ENCODE measurements at places on chromosomes 3 and 15.

- DNase-seq: no peak
Observed at GRCh38 chr15:70704166-70704565, 59.2 kb downstream of the UACA start.

- DNase-seq: no peak
Observed at GRCh38 chr3:26589678-26590077, 32.9 kb upstream of the LRRC3B start.

GRCh38 chr3:163327086-163327485, 1751.2 kb downstream of the SI start:
- DNase-seq: no peak

GRCh38 chr3:179000144-179000543, 71.5 kb downstream of the ZMAT3 start:
- peak; percentile 3 for DNase-seq

GRCh38 chr15:78680431-78681075, 39.5 kb upstream of the CHRNB4 start:
- DNase-seq: no peak

DNA sequence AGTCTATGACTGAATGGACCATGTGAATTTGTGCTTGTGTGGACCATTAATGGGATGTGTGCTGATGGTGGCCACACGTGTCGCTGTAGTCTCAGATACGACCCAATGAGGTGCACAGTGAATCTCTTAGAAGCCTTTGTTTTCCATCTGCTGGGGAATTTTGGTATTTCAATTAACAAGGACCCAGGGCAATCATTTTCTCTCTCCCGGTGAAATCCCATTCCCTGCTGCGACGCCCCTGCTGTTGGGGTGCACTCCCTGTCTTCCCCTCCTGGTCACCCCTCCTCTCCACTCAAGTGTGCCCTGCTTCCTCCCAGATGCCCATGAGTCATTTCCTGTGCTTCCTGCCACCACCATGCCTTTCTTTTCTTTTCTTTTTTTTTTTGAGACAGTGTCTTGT, 32.7 kb downstream of the EBLN2 start:
- peak; percentile 13 for DNase-seq

GRCh38 chr15:73142802-73143762, 90.8 kb downstream of the NEO1 start:
- DNase-seq: no peak

DNA sequence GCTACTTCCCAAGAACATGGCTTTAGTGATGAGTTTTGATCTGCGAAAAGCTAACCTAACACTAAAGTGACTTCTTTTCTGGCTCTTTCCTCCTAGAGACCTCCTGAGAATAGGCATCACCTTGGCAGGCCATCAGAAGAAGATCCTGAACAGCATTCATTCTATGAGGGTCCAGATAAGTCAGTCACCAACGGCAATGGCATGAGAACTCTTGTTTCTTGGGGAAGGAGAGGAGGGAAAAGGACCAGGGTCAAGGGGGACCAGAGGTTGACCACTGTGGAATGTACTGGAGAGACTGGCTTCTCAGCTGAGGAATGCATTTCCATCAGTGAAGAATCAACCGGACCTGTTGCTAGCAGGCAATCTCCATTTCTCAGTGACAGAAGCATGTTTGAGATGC, 463.9 kb downstream of the EPHB1 start:
- no peak for DNase-seq

- peak; percentile 99 for DNase-seq
Observed at GRCh38 chr15:49815950-49816349, 195.1 kb downstream of the DTWD1 start.

- no peak for DNase-seq
Observed at GRCh38 chr3:129106866-129107565, 14.6 kb downstream of the RAB43 start.

- peak; percentile 38 for DNase-seq
Observed at GRCh38 chr15:75452865-75453702, 1.6 kb upstream of the SIN3A start.

- DNase-seq: peak; percentile 81
Observed at GRCh38 chr3:45064512-45065372, 38.6 kb downstream of the CLEC3B start.

GRCh38 chr3:58693940-58694850, 27.6 kb upstream of the FAM3D start:
- DNase-seq: no peak

DNA sequence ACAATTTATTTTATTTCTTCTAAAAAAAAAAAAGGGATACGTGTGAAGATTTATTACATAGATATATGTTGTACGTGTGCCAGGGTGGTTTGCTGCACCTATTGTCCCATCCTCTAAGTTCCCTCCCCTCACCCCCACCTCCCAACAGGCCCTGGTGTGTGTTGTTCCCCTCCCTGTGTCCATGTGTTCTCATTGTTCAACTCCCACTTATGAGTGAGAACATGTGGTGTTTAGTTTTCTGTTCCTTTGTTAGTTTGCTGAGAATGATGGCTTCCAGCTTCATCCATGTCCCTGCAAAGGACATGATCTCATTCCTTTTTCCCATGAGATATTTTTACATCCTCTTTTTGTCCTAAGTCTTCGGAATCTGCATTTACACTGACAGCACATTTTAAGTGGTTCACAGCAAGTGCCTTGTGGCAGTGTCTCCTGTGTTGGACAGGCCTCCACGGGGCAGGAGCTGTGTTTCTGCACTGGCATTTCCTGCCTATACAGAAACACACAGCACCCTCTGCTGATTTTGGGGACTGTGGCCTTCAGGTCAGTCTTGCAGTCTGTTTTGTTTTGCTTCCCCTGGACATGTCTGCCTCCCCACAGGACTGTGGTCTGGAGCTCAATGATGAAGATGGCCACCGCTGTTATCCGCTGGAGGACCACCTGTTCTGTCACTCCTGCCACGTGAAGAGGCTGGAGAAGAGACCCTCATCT, 12.7 kb upstream of the SACM1L start:
- DNase-seq: no peak

DNA sequence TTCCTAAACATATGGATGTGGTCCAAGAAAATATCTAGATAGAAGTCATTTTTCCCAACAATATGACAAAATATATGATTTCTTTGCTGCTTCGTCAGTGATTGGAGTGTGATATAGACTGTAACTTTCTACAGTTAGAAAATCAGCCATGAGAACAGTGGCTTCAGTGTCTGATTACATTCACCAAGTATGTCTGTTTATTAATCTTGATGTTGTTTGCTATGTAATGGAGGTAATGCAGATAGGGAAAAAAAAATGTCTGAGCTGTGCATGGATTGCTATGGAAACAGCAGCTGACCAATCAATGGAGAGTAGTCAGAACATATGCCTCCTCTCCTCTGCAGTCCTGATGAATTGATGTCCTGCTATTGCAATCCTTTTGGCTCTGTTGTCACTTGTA, 72.3 kb upstream of the GAP43 start:
- DNase-seq: no peak

DNA sequence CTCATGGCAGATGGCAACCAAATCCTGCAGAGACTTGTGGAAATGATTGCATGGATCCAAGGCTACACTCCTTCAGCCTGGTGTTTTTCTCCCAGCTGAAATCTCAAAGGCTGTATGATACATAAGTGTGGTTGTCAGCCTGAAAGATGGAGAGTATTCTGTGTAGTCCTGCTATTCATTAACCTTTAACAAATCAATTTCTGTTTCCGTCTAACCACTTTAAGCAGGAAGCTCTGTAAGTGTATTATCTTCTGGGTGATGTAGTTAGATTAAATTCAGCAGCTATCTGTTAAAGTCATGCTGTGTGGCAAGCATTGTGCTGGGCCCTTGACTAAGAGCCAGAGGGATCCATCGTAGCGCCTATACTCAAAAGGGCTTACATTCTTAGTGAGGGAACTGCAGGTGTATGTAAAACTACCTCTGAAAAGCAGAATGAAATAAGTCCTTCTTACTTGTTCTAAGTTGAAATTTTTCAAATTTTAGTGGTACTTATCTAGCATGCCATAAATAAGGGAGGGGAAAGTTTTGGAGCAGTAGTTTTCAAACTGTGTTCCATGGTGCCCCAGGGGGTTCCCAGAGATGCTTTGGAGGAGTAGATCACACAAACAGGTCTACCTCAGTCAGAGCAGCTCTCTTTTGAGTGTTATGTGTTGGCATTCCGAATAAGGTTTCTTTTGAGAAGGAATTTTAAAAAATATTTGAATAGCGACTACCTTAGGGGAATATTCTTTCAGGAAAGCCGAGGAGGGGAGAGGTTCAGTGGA, 28.9 kb downstream of the HACD3 start:
- no peak for DNase-seq

DNA sequence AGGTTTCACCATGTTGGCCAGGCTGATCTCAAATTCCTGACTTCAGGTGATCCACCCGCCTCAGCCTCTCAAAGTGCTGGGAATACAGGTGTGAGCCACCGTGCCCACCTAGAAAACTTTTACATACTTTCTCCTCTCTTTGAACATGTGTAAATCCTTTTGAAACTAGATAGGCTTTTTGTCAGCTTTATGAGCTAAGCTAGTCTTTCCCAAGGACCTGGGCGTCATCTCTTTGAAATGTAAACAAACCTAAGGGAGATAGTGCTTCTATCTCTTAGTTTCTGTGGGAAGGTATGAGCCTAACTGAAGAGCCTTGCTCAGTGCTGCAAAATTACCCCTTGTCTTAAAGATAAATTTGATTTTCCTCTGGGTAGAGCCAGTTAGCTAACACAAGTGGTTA, 4.8 kb downstream of the CX3CR1 start:
- peak; percentile 9 for DNase-seq

DNA sequence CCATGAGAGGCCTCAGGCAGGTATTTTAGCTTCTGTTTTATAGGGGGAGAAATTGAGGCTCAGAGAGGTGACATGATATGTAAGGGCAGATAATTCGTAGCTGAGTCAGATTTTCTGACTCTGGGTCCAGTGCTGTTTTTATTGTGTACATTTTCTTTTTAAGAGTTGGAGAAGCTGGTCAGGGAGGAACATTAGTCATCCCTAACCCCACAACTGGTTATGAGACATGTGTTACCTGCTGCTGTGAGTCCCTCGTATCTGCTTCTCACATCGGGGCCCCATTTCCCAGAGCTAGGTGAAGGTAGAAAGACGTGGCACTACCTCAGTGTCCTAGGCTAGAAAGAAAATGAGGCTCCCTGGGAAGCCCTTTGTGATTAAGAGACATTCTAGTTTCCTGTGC, 28.6 kb downstream of the GALNT15 start:
- DNase-seq: peak; percentile 66

- no peak for DNase-seq
Observed at GRCh38 chr3:184349563-184350470, 11.6 kb downstream of the CLCN2 start.

DNA sequence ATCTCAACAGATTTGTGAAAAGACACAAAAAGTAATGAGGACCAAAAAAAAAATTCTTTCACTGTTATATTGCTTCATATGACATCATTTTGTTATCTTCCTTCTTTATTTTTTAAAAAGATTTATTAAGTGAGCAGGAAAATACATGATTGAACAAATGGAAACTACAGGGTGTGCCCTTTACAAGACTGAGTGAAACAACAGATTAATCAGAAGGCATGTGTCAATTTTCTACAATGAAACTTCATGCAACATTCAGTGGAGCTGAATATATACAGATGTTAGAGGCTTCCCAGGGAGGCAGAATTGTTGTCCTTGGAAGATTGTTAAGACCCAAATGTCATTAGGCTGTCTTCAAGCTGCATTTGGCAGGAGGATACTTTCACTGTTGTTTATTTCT, 28.4 kb upstream of the SLC2A2 start:
- DNase-seq: no peak

GRCh38 chr3:70855149-70855548, 542.7 kb upstream of the MDFIC2 start:
- DNase-seq: peak; percentile 24

DNA sequence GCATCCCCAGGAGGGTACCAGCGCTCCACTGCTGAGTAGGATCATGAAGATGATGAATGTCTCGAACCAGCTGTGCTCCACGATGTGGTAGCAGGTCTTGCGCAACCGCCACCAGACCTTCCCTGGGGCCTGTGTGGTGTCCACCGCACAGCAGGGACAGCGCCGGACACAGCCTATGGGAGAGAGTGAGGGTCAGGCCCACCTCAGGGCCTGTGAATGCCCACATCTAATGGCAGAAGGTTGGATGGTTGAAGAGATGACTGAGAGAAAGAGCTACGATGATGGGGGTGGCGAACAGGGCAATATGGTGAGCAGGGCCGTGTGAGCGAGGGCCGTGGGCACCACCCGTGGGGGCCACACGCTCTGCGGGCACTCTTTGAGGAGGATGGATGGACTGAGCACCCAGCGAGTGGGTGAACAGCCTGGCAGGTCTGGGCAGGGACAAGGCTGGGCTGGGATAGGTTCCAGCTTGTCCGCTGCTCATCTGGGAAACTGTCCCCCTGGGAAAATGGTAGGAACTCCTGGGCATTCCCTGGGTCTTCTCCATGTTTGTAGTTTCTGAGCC, 74.1 kb downstream of the SCN5A start:
- no peak for DNase-seq

- DNase-seq: no peak
Observed at GRCh38 chr3:64063207-64063982, 40.1 kb upstream of the PSMD6 start.

GRCh38 chr3:24336101-24336500, 158.5 kb downstream of the THRB start:
- DNase-seq: no peak

DNA sequence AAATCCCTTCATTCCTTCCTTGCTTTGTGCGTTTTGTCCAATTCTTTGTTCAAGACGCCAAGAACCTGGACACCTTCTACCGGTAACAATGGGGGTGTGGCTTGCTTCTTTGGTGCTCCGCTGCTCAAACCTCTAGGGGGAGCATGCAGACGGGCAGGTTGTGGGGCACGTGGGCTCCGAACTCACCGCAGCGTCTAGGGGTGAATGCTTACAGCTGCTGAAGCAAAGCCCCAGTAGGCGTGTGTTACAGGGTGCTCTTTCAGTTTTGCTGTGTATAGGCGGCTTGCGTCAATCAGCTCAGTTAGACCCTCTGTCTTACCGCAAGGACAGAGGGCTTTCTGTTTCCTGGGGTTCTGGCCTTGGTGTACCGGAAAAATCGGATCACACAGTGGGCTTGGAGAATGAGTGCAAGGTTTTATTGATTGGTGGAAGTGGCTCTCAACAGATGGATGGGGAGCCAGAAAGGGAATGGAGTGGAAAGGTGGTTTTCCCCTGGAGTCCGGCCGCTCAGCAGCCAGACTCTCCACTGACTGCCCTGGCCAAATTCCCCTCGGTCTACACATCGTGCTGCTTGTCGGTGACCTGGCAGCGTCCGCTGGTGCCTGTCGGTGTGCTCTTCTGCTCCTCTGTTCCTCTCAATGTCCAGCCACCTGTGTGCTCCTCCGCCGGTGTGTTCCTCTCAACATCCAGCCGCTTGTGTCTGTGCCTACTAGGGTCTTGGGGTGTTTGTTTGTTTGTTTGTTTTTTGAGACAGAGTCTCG, 1.2 kb upstream of the LRRC34 start:
- no peak for DNase-seq

- peak; percentile 22 for DNase-seq
Observed at GRCh38 chr3:5264896-5265770, 77.6 kb downstream of the EDEM1 start.

- no peak for DNase-seq
Observed at GRCh38 chr15:68791431-68792283, 29.0 kb downstream of the ANP32A start.

- DNase-seq: peak; percentile 78
Observed at GRCh38 chr15:101295607-101296161, 636 bp upstream of the SNRPA1 start.

GRCh38 chr3:128499724-128500275, 6.8 kb upstream of the GATA2 start:
- peak; percentile 34 for DNase-seq
